ENCODE measurements at places on chromosomes 4 and X. TPM values are rescaled to one million over a fixed set of nuclear protein-coding genes. Genes with fewer than 3 reads are reported as not detected.
A peak's percentile ranks its signal among the peaks of the same experiment; 100 is the strongest.

The HDX gene
- total RNA-seq = 2.4 TPM

The TRPC3 gene
- total RNA-seq = 0.91 TPM

The HTR2C gene
- total RNA-seq = not detected

GRCh38 chr4:71163317-71163716, 169.9 kb downstream of the DCK start:
- H3K36me3 ChIP-seq = no peaks in the 10 kb centered on the region
- H3K4me3 ChIP-seq = no peak overlapping the region
- no peak overlapping the region for H3K27ac ChIP-seq
- H3K27me3 ChIP-seq = no peaks in the 10 kb centered on the region
- peak; percentile 10 for DNase-seq

DNA sequence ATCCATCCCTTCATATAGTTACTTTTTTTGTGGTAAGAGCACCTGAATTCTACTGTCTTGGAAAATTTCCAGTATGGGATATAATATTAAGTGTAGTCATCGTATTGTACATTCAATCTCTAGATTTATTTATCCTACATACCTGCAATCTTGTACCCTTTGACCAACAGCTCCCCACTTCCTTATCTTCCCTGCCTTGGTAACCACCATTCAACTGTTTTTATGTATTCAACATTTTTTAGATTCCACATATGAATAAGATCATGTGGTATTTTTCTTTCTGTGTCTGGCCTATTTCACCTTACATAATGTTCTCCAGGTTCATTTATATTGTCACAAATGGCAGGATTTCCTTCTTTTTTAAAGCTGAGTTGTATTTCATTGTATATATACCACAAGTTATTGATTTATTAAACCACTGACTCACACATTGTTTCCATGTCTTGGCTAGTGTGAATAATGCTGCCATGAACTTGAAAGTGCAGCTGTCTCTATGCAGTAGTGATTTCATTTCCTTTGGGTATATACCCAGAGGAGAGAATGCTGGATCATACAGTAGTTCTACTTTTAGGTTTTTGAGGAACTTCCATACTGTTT, 572.5 kb downstream of the MAGEB5 start:
- no peaks in the 10 kb centered on the region for H3K27me3 ChIP-seq
- DNase-seq = no peak
- H3K36me3 ChIP-seq = no peaks in the 10 kb centered on the region
- H3K27ac ChIP-seq = no peak overlapping the region
